A673 (cell line): ENCODE measurements at places on chromosomes 11 and 22.

- peak; percentile 87 for DNase-seq
Measured at GRCh38 chr11:99370549-99371216, 349.9 kb downstream of the CNTN5 start.

DNA sequence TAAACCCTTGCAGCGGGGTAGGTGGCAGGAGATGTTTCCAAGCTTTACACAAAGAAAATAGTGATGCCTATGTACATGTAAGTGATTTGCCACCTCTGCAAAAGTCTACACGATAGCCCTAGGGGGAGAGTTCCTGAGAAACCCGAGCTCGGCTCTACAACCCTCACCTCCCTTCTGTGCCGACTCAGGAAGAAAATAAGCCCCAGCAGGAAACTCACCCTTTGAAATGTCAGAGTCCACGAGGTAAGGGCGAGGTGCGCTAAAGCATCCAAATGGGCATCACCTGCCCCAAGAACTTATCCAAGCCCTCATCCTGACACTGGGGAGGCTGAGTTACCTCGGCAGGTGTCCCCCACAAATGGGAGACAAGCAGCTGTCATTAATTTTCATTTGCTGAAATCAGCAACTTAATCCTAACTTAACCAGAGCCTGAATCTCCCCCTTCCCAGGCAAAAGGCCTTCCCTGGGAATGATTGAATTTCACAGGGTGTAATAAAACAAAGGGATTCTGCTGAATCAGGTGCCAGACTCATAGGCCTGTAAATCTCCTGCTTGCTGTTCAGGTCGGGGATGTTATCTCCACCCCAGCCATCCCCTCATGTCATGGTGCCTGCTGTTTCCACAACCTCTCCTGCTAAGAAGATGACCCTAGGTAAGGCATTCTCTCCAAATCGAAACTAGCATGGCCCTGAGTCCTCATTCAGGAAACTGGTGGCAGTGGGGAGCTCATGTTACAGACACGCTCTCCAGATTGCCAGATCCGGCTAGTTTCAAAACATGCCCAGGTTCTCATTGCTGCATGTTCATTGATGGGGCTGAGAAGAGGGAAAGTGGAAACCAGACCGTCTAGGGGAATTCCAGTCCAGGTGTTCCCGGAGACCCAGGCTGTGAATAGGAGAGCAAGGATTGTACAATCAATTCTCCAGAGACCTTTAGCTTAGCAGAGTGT is 105.3 kb upstream of the KIRREL3 start:
- peak; percentile 59 for DNase-seq

DNA sequence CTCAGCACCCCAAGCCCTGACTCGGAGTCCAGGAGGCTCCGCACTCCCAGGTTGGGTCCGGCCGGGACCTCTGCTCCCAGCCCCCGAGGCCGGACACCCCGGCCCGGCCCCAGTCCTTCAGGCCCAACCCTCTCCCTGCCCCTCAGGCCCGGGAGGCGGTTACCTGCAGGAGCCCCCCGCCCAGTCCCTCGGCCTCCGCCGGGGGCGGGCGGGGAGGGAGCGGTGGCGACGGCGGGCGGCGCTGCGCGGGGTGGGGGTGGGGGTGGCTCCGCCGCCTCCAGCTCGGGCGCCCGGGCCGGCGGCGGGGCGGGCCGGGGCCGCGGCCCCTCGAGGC is 310 bp downstream of the TCF20 start:
- no peak for DNase-seq

DNA sequence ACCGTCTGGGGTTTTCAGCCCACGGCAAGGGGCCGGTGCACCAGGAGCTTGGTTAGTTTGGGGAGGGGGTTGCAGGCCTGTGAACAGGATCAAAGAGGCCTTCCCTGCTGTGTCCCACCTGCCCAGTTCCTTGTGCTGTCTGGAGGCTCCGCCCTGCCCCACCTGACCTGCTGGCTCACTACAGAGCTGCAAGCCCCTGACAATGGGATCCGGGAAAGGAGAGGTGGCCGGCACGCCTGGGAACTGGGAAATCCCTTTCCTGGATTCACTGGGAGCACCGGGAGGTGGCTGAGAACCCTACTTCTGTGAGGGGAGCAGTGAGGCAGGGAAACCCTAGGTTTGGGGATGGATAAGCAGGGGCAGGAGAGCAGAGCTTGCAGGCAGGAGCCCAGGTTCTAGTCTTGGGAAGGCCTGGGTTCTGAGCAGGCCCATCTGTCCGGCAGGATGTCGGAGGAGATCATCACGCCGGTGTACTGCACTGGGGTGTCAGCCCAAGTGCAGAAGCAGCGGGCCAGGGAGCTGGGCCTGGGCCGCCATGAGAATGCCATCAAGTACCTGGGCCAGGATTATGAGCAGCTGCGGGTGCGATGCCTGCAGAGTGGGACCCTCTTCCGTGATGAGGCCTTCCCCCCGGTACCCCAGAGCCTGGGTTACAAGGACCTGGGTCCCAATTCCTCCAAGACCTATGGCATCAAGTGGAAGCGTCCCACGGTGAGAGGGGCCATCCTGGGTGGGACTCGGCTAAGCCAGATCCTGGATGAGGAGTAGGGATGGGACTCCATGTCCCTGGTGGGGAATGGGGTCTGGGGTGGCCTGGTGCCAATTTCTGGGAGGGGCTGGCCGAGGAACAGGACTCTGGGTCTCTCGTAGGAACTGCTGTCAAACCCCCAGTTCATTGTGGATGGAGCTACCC is 786 bp downstream of the CAPN1 start:
- no peak for DNase-seq

DNA sequence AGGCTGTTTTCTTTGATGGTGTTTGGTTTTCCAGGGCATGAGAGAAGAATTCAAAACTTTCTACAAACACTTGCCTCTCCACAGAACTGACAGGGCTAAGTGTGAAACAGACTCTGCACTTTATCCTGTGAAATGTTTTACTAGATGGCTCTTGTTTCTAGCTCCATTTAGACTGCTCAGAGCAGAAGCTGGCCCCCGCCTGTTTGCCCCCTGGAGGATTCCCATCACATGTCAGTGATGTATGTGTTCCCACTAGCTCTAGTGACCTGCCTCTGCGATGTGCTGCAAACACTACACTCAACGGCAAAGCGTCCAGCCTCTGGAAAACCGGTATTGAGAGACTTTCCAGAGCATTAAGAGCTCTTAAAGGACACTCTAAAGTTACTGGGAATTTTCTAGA is 41.4 kb upstream of the PCF11 start:
- no peak for DNase-seq

DNA sequence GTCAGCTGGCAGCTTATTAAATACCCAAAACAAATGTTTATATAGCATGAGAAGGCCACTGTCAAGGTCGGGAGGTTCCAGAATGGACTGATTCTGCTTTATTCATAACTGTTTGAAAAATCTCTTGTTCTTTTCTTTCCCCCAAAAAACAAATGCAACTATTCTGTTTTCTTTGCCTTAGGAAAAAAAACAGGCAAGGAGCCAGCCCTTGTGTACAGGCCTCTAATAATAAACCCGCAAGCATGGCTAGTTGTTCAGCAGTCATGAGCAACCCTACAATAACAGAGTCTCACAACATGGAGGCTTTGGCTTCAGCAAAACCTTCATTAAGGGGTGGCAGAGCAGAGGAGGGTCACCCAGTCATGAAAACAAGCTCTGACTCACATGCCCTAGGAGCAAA is 191.7 kb downstream of the KIRREL3 start:
- no peak for DNase-seq

GRCh38 chr22:39426380-39427043 is 26.9 kb downstream of the TAB1 start:
- no peak for DNase-seq

GRCh38 chr11:59243633-59244032 is 30.9 kb upstream of the MPEG1 start:
- no peak for DNase-seq

GRCh38 chr11:13535819-13536218 is 40.0 kb upstream of the PTH start:
- peak; percentile 16 for DNase-seq

- DNase-seq = no peak
Measured at GRCh38 chr11:10490032-10490397, 35.0 kb downstream of the AMPD3 start.

- DNase-seq = no peak
Measured at GRCh38 chr22:48907591-48907990, 920.1 kb downstream of the BRD1 start.

GRCh38 chr11:64865286-64866172 is 12.9 kb downstream of the EHD1 start:
- no peak for DNase-seq

GRCh38 chr11:95913830-95914615 is 9.9 kb downstream of the MTMR2 start:
- DNase-seq = no peak

- DNase-seq = no peak
Measured at GRCh38 chr11:128291835-128292234, 295.5 kb downstream of the ETS1 start.

- DNase-seq = peak; percentile 94
Measured at GRCh38 chr11:39571081-39571480, 1888.4 kb downstream of the LRRC4C start.

- no peak for DNase-seq
Measured at GRCh38 chr22:42222140-42222539, 48.3 kb downstream of the TCF20 start.

DNA sequence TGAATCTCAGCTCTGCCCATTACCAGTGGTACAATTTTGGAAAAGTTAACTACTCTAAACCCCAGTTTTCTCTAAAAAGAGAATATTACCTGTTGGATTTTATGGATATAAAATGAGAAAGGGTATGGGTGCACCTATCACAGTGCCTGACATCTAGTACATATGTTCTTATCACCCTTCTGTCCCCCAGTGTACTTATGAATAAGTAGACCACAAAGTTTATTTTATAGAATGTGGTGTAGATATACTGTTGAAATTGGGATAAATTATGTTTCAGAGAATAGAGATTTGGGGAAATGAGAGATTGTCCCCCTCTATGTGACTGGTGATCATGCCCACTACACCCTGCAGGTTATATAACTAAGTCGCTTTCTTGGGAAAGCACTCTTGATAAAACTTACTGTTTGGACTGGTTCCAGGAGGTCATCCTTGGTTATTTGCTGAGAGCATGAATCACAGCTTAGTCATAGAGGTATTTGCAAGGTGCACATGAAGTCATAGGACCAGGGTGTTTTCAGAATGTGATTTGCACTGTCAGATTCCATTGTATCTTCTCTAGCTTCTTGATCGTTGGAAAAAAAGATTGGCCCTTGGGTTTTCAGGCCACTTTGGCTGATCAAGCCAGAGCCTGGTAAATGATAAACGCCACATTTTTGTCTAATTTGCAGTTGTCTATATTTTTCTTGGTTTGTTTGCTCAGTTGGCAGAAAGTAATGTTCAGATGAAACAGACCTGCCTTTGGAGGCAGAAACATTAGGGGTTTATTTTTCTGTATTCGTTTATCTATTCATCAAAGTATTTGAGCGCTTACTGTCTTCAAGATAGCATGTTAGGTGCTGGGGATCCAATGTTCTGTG is 21.3 kb downstream of the STX3 start:
- no peak for DNase-seq

GRCh38 chr11:69909561-69910518 is 90.6 kb upstream of the FGF3 start:
- peak; percentile 35 for DNase-seq

DNA sequence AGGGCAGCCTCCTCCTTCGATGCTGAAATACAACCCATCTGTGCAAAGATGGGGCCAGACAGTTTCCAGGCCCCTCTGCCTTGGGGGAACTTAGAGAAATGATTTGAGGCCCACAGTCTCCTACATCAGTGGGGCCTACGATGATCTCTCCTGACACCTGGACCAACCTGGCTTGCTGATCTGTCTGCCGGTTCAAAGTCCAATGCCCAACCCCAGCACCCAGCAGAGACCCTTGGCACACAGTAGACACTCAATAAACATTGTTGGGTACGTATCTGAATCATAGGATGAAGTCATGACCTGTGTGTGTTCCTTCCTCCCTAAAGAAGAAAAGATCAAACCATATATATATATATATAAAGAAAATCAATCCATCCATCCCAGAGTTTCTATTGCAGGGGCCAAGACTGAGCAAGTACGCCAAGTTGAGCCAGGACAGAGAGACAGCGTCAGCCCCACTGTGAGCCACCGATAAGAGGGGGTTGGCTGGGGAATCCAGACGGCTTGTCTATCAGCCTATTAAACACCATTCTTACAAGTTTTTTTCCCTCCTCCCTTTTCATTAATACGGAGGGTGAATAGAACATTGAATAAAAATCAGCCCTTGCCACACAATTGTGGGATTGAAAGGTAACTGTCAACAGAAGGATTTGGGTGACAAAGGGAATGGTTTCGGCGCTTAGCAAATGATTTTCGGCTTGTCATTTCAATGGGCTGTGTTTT is 244.1 kb downstream of the MN1 start:
- DNase-seq = no peak

DNA sequence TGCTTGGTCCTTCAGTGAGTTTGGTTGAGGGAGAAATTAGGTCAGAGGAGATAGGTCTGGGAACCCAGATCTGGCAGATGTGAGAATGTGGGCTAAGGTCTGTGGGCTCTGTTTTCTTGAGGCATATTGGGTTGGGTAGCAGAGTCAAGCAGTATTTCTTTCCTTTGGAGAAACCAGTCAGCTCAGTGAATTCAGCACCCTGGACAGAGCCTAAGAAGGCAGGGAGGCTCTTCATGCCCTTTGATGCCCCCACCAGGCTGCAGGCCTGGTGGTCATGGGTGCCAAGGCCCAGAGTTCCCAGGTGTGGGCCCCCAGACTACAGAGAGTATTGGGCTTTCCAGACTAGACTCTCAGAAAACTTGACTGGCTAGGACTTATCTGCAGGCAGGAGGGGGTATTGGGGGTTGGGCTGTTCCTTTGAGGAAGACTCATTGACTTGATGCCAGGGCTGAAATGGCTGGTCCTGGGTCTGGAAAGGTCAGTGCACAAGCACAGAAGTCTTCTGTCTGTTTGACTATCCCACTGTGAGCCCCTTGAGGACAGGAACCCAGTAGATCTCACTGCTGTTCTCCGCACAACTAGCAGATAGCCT is 45.3 kb upstream of the NECTIN1 start:
- peak; percentile 55 for DNase-seq

- DNase-seq = peak; percentile 89
Measured at GRCh38 chr11:33039274-33040032, at the start of gene TCP11L1. Gene TCP11L1 (plus strand): TSS chr11:33039572. CDS start chr11:33043774, 4,202 bp downstream.

GRCh38 chr22:30538280-30538679 is 8.3 kb downstream of the SEC14L6 start:
- peak; percentile 50 for DNase-seq

GRCh38 chr22:40960145-40960544 is 9.0 kb downstream of the RBX1 start:
- DNase-seq = no peak

GRCh38 chr11:74952752-74953151 is 3.7 kb downstream of the SPCS2 start:
- DNase-seq = no peak

- DNase-seq = no peak
Measured at GRCh38 chr22:27903805-27904473, 15.1 kb downstream of the PITPNB start.

GRCh38 chr11:88266157-88266556 is 71.4 kb downstream of the CTSC start:
- DNase-seq = no peak

GRCh38 chr22:39325392-39325932 is 6.0 kb upstream of the RPL3 start:
- DNase-seq = no peak

- no peak for DNase-seq
Measured at GRCh38 chr22:19060356-19061009, 61.7 kb downstream of the DGCR2 start.
